ENCODE measurements at places on chromosomes 5 and 9.

GRCh38 chr5:23035555-23036090 lies 182.5 kb upstream of the CDH12 start:
- DNase-seq = no peak

GRCh38 chr5:142275496-142275895 lies 49.3 kb downstream of the SPRY4 start:
- no peak for DNase-seq

DNA sequence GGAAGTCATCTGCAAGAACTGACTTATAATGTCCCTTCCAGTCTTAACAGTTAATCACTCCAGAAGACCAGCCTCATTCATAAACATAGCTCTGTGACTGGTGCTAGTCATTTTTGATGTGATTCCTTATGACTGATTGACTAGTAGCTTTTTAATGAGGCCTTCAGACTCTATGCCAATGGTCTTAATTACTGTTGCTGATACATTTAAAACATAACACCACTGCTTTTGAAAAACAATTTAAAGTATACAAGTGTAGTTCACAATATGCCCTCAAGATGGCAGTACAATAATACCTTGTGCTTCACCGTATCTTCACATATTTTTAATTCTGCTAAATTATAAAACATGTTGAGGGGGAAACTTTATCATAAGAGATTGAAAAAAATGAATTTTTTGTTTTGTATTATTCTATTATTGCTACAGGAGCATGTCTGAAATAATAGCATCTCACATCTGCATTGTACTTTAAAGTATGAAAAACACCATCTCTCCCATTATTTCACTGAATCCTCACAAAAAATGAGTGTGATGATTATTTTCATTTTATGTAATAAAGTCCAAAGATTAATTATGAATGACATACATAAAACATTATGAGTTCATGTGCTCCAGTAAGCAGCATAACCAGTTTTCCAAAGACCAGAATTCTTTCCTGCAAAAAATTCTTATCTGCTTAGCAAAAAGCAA lies 55.2 kb upstream of the SHISAL2B start:
- DNase-seq = peak; percentile 46

DNA sequence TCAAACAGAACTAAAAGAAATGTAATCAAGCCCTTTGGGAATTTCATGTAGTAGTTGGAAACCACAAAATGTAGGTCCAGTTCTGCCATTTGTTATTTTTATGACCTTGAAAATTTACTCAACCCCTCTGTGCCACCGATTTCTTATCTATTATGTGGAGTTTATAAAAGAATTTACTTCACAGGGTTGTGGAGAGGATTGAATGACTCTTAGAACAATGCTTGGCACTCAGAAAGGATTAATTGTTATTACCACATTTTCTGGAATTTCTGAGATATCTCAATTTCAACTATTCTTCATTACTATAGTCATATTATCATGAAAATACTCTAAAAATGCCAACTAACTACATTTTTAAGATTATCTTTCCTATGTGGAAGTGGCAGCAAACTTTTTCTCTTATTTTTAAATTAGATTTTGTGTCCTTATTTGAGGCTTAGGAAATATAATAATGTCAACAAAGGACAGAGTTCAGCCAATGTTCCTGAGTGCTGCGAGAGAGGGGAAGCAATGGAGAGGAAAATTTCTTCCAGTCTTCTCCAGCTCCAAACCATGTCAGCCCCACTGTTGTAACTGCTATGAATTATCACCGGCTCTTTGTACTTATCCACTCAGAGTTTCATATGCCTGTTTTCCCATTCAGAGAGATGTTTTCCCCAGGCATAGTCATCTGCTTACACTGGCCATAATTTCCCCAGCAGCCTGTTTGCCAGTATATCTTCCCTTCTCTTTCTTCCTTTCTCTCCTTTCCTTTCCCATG lies 525.6 kb downstream of the SPATA31D1 start:
- DNase-seq = no peak

GRCh38 chr9:124346347-124347163 lies 68.7 kb downstream of the PSMB7 start:
- DNase-seq = no peak

DNA sequence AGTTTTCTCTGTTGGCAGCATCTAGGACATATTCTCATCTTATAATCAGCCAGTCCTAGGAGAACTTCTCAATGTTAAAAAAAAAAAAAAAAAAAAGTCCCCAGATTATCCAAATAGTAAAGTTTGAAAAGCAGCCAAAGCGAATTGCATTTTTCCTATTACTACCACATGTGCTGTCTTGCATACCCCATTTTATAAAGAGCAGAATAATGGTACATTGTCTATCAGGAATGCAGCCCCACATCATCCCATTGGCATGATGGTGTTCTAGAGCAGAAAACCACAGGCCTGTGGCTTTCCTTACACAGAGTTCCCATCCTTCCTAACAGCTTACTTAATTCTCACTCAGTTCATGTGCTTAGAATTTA lies 381.6 kb downstream of the TMEM38B start:
- no peak for DNase-seq

DNA sequence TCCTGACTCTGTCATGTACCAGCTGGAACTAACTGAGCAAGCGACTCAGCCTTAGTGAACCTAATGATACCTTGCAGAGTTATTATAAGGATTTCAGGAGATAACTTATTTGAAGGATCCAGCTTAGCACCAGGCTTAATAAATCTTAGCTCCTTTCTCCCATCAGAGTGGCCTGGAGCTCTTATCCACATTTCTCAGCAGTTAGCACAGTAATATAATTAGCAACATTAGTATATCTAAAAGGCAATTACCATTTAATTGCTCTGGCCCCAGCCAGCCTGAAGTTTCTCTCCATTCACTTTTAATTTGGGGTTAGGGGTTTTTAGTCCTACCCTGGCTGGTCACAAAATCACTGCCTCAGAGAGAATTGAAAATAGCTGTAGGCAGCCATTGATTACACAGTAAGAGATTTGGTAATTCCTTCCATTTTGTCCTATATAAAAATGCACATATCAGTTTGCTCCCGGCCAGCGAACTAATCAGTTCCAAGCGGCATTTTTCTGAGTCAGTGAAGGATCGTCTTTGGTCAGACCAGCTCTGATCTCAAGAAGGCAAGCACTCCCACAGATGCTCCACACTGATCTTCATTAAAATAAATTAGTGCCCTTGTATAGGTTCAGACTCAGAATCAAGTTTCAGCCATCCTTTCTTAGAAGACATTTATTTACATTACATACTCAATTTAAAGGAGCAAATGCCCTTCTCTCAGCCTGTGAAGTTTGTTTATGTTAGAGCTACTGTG lies 56.6 kb downstream of the SNCAIP start:
- no peak for DNase-seq

DNA sequence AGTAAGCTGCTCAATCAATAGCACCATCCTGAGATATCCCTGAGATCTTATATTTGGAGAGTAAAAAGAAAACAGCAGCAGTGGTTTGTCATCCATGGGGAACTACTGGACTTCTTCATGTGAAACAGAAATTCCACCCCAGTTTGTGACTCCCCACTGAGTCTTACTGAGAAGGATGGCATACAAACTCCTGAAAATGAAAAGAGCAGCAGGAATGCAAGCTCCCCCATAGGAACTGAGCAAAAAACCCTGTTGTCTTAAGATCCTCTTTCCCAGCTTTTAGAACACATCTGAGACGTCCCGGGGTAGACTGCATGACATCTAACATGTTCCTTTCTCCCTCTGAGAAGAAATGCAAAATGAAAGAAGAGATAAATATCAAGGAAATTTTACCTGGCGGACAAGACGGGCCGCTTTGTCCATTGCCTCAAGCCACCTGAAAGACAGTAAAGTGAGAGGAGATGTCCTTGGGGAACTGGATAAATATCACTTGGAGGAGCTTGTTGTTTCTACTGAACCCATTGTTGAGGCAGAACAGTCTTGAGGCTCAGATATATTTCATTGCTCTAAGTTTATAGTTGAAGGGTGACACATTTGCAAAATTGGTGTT lies 117.1 kb downstream of the NUDT12 start:
- no peak for DNase-seq

GRCh38 chr5:98933445-98934072 lies 4.8 kb upstream of the CHD1 start:
- no peak for DNase-seq

GRCh38 chr9:80968611-80969010 lies 720.7 kb downstream of the TLE1 start:
- DNase-seq = no peak

- DNase-seq = no peak
These were observed 271.2 kb downstream of the SLIT3 start for GRCh38 chr5:169029661-169030274.

- DNase-seq = no peak
These were observed 1269.2 kb downstream of the EFNA5 start for GRCh38 chr5:106401561-106401960.

DNA sequence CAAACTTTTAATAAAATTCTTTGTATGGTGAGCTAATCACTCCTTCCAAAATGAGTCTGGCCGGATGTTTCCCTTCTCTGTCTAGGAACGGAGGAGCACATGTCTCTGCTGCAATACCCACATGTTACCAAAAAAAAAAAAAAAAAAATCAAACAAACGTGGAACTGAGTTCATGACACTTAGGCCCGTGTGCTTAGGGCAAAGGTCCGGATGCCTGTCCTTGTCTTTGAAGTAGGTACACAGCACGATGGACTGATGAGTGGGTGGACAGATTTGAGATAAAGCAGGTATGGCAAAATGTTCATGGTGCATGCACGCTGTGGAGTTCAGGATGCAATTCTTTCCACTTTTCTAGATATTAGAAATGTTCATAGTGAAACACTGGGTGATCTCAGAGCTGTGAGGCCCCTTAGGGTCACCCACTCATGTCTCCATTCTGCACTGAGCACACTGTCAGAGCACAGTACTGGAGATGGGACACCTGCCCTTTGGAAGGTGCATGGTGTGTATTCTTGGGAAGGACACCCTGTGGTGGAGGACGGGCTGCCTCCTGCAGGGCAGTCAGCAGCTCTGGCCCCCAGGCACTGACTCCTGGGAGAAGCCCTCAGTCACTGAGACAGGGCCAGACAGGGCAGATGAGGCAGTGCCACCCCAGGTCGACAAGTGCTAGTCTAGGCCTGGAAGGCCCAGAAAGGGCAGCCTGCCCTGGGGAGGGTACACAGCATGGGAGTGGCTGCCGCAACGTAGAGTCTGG lies 43.6 kb downstream of the GADD45G start:
- no peak for DNase-seq

DNA sequence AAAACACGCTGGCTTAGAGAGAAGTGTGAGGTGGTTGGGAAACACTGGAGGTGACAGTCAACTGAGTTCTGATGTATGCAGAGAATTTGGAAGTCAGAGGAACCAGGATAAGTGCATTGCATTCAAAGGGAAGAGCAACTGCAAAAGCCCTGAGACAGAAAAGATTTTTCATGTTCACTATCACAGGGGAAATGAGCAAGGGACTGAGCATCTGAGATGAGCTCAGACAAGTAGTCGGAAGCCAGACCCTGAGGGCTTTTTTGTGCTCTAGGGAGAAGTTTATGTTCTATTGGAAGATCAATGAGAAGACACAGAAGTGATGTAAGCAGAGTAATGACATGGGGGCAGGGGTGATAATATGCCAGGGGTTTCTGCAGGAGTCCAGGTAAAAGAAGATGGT lies 97.5 kb downstream of the HTR4 start:
- no peak for DNase-seq

DNA sequence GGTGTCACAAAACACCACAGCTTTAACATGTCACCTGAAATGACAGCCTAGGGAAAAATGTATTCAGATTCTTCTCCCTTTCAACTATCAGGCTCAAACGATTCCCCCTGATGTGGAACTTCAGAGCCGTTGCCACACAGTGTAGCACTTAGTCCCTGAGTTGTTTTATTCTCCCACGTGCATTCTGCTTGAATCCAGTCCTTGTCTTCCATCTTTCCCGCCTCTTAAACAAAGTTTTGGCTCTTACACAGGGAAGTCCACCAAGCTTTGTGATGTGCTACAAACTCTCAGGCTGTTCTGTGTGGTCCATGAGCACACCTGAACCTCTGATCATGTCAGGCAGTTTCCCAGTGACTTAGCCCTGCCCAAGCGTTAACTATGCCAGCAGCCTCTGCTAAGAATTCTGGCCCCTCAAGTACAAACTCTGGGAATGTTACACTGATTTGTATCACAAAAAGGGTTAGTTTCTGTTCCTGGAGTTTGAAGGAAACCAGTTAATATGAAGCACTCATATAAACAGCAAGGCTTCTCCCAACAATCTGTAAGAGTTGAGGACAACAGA lies 45.8 kb upstream of the RNF38 start:
- DNase-seq = no peak

- DNase-seq = no peak
These were observed 34.8 kb downstream of the RFX3 start for GRCh38 chr9:3490957-3491356.

DNA sequence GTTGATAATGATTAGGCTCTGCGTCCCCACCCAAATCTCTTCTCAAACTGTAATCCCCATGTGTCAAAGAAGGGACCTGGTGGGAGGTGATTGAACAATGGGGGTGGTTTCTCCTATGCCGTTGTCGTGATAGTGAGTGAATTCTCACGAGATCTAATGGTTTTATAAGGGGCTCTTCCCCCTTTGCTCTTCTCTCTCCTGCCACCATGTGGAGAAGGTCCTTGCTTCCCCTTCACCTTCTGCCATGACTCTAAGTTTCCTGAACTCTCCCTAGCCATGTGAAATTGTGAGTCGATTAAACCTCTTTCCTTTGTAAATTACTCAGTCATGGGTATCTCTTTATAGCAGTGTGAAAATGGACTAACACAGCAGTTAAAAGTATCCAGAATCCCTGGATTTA lies 715.2 kb upstream of the DMAC1 start:
- DNase-seq = no peak

DNA sequence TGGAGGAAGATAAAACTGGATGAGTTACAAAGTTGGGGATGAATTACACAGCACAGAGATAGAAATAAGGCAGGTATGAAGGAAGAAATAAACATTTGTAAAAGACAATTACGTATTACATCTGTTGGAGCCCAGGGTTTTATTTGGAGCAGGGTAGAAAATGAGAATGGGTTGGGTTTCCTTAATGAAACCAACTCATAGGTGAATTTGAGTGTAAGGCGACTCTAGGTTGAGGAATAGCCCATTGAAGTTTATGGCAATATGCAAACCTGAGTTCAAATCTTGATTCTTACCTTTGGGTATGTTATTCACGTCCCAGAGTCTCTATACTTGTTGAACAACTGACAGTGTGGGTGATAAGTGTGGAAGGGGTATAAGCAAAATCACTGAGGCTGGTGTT lies 422.3 kb upstream of the WWC1 start:
- DNase-seq = peak; percentile 74
